ENCODE measurements at places on chromosomes 1 and 21.
A peak's percentile ranks its signal among the peaks of the same experiment; 100 is the strongest.

- H3K27me3 ChIP-seq: no peaks in the 10 kb centered on the region
- peaks cover 32% of the 10 kb centered on the region for H3K36me3 ChIP-seq
- no peak overlapping the region for H3K27ac ChIP-seq
- H3K4me1 ChIP-seq: no peaks in the 10 kb centered on the region
- no peak overlapping the region for H3K4me3 ChIP-seq
- DNase-seq: no peak
These were observed 29.4 kb upstream of the MX1 start for GRCh38 chr21:41396558-41397075.

GRCh38 chr1:46068525-46068924, 63.9 kb downstream of the PIK3R3 start:
- H3K27ac ChIP-seq: no peak overlapping the region
- peaks cover 10% of the 10 kb centered on the region for H3K4me1 ChIP-seq
- H3K4me3 ChIP-seq: no peak overlapping the region
- no peak for DNase-seq
- H3K36me3 ChIP-seq: no peaks in the 10 kb centered on the region

DNA sequence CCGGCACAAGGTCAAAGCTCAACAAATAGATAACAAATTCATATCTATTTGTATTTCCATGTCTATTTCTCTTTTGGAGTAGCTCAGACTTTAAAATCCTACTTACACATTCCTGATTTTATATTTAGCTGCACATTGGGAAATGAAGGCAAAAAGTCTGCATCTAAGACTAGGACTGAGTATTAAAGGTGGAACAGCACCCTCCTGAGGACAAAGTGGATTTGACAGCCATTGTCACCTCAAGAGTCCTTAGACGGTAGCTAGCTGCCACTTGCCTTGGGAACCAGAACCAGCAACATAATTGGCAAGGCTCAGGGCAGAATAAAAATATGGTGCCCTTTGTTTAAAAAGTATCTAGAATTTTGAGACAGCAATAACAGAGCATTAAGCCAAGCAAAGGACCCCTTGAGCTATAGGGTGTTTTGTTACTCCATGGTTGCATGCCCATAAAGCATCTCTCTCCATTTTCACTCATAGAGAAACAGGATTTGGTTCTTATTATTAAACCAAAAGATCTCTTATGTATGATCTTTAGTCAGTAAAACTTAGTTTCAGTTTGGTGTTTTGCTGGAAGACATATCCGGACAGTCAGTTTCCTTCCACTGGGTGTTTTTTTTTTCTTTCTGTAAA, 30.0 kb upstream of the SGIP1 start:
- H3K4me1 ChIP-seq: no peaks in the 10 kb centered on the region
- H3K4me3 ChIP-seq: no peak overlapping the region
- peak; percentile 49 for DNase-seq
- no peaks in the 10 kb centered on the region for H3K36me3 ChIP-seq
- H3K27me3 ChIP-seq: peaks cover 14% of the 10 kb centered on the region

DNA sequence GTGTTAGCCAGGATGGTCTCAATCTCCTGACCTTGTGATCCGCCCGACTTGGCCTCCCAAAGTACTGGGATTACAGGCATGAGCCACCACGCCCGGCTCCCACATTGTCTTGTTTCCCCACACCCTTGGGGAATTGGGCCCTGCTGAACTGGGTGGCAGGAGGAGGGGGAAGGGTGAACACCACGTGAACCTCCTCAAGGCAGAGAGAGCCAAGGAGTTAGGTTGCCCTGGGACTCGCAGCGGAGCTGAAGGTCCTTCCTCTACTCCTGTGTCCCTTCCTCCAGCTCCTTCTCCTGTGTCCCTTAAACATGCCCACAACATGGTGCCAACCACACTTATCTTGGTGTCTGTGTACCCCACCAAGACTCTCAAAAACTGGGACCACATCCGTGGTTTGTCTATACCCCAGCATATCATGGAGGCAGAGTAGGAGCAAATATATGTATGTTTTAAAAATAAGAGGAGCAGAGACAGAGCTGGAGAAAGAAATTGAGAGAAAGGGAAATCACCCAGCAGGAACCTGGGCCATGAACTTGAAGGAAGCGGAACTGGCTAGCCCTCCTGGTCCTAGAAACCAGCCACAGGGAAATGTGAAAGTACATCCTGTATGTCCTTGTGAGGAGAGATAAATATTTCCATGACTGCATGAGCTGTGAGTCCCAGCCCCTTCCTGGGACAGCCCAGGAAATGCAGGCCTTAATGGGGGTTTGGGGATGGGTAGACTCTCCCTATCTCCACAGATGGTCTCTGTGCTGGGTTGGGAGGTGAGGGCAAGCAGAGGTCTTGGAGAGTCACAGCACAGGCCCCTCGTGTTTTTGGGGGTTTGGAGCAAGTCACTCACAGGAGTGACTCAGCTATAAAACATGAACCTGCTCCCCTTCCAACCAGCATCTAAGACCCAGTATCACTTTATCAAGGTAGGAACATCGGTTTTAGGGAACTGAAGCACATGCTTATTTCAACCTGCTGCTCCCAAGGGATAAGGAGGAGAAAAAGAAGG, 9.4 kb upstream of the TAL1 start:
- H3K27me3 ChIP-seq: peaks cover 12% of the 10 kb centered on the region
- no peak overlapping the region for H3K27ac ChIP-seq
- H3K4me3 ChIP-seq: no peak overlapping the region

DNA sequence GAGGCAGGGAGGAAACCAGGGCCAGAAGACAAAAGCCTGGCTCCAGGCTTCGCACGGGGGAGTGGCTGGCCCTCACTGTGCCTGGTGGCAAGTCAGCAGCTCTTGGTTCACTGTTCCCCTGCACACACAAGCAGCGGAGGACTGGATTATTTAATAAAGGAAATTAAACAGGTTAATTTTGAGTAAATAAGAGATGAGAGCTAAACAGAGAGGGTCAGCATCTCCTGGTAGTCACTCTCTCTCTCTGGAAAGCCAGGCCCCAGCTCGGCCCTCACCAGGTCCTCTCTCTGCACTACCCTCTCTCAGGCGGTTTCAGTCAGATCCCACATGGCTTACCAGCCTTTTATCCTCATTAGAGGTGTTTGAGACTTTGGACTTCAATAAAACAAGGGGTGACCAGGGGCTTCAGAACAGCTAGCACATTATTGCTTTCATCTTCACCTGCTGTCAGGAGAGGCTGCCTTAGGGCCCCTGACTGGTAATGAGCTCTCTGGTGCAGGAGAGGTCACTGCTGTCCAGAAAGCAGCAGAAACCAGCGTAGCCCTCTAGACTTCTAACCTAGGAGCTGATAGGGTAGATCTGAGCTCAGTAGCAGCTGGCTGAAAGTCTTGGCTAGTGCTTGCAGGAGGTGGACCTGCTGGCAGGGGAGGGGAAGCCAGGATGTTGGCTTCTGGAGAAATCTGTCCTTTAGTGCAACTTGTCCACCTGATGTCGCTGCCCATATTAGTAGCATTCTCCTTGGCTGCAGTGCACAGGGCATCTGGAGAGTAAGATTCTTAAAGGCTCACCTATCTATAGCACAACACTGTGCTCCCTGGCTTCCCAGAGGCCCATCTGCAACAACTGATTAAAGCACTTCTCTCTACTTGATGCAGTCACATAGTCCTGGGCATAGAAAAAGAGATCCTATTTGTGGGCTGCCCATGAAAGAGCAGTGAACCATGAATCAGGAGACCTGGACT, 45.9 kb downstream of the SYT6 start:
- no peak overlapping the region for H3K27ac ChIP-seq
- no peak overlapping the region for H3K4me3 ChIP-seq
- no peak for DNase-seq

GRCh38 chr1:147509786-147510395, 31.4 kb upstream of the BCL9 start:
- H3K27me3 ChIP-seq: no peaks in the 10 kb centered on the region
- no peaks in the 10 kb centered on the region for H3K36me3 ChIP-seq
- no peak overlapping the region for H3K4me3 ChIP-seq

- no peaks in the 10 kb centered on the region for H3K4me1 ChIP-seq
- H3K27me3 ChIP-seq: no peaks in the 10 kb centered on the region
- no peak overlapping the region for H3K4me3 ChIP-seq
- DNase-seq: no peak
- H3K27ac ChIP-seq: no peak overlapping the region
These were observed 12.3 kb upstream of the GOLT1A start for GRCh38 chr1:204225841-204226735.

- H3K4me3 ChIP-seq: no peak overlapping the region
- H3K36me3 ChIP-seq: peaks cover under 1% of the 10 kb centered on the region
- DNase-seq: no peak
- peaks cover 2% of the 10 kb centered on the region for H3K27me3 ChIP-seq
- no peaks in the 10 kb centered on the region for H3K4me1 ChIP-seq
These were observed 38.9 kb upstream of the IVNS1ABP start for GRCh38 chr1:185355947-185356346.

GRCh38 chr1:158735848-158736247, 15.3 kb upstream of the OR6K3 start:
- peaks cover 11% of the 10 kb centered on the region for H3K27me3 ChIP-seq
- no peak overlapping the region for H3K4me3 ChIP-seq
- H3K27ac ChIP-seq: no peak overlapping the region
- DNase-seq: no peak

DNA sequence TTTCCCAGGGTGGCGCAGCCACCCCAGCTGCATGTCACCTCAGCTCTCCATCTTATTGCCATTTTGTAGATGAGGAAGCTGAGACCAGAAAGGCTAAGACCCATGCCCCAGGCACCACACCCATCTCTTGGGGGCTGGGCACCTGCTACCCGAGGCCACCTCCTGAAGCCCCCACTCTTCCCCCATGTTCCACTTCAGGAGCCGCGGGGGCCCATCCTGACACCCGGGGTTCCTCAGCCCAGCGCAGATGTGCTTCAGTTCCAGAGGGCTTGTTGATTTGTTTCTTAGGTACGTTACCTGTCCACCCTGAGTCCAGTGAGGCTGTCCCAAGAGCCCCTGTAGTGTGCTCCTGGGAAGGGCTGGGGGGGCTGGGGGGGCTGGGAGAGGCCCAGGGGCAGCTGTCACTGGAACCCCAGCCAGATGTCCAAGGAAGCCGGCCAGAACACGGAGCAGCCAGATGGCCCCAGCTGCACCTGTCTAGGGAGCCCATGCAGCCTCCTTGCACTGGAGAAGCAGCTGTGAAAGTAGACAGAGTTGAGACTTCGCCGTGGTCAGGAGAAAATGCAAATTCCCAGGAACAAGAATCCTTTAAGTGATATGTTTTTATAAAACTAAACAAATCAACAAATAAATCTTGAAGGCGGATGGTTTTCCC, 17.1 kb upstream of the CCDC27 start:
- H3K4me3 ChIP-seq: no peak overlapping the region
- H3K36me3 ChIP-seq: peaks cover 6% of the 10 kb centered on the region
- H3K27ac ChIP-seq: no peak overlapping the region
- peaks cover 4% of the 10 kb centered on the region for H3K27me3 ChIP-seq

DNA sequence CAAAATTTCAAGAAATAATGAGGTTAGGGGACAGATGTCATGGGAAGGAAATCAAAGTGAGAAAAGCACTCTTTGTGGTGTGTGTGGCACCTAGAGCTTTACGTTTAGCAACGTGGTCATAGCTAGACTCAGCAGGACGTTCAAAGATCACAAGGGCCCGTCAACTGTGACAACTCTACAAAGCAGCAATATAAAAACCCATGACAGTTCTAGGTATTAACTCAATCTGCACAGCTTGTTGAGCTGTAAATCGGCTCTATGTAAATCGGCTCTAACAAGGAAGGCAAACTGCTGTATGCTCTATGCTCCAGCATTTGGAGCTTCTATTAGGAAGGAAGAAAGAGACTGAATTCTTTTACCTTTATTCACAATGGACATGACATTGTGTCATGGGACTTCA, 64.8 kb downstream of the TP53BP2 start:
- no peak for DNase-seq
- H3K36me3 ChIP-seq: peaks cover 39% of the 10 kb centered on the region
- H3K27ac ChIP-seq: peak overlapping the region; percentile 4
- no peak overlapping the region for H3K4me3 ChIP-seq

- no peak overlapping the region for H3K4me3 ChIP-seq
- no peaks in the 10 kb centered on the region for H3K27me3 ChIP-seq
- no peak overlapping the region for H3K27ac ChIP-seq
- no peak for DNase-seq
- no peaks in the 10 kb centered on the region for H3K4me1 ChIP-seq
- peaks cover 17% of the 10 kb centered on the region for H3K36me3 ChIP-seq
These were observed 589.7 kb downstream of the SMYD3 start for GRCh38 chr1:245917403-245917802.

DNA sequence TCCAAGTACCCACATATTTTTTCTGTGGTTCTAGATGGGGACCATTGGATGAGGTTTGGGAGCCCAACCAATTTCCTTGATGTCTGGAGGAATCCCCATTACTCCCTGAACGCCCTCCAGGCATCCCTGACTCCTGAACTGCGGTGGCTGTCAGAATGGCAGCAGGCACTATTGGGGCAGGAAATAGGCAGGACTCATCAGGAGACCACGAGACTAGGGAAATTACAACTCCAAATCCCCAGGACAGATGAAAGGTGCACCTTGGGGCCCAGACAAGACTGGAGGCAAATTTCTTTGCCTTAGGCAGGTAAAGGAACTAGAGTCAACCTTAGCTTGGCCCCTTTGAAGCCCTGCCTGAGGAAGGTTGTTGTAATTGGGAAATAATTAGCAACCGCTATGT, 1.1 kb downstream of the CGN start:
- H3K36me3 ChIP-seq: no peaks in the 10 kb centered on the region
- no peak for DNase-seq
- no peak overlapping the region for H3K4me3 ChIP-seq
- H3K27ac ChIP-seq: no peak overlapping the region
- H3K27me3 ChIP-seq: no peaks in the 10 kb centered on the region
- H3K4me1 ChIP-seq: peaks cover 20% of the 10 kb centered on the region

- DNase-seq: no peak
- H3K36me3 ChIP-seq: peaks cover 3% of the 10 kb centered on the region
- peaks cover 6% of the 10 kb centered on the region for H3K4me1 ChIP-seq
- no peak overlapping the region for H3K4me3 ChIP-seq
- peaks cover 29% of the 10 kb centered on the region for H3K27me3 ChIP-seq
These were observed 2.6 kb downstream of the LRRC7 start for GRCh38 chr1:69570356-69570755.

DNA sequence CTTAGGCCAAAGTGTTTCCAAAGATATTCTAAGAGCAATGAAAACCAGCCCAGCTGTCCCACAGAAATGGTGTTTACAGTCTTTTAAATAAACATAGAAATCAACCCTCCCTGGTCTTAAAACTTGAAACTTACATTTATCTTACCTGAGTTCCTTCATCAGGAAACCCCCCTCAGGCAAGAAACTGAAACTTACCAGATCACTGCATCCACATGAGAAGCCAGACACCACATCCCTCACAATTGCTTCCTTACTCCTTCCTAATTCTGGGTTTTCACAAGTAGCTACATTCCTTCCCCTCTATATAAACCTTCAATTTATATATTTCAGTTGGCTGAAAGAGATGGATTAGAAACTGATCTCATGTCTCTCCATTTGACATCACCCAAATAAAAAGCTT, 563.0 kb upstream of the CHRM3 start:
- H3K36me3 ChIP-seq: no peaks in the 10 kb centered on the region
- H3K4me3 ChIP-seq: no peak overlapping the region
- DNase-seq: no peak
- no peak overlapping the region for H3K27ac ChIP-seq
- H3K27me3 ChIP-seq: no peaks in the 10 kb centered on the region

- H3K4me1 ChIP-seq: no peaks in the 10 kb centered on the region
- H3K27ac ChIP-seq: no peak overlapping the region
- no peaks in the 10 kb centered on the region for H3K27me3 ChIP-seq
- DNase-seq: no peak
- no peak overlapping the region for H3K4me3 ChIP-seq
- peaks cover 8% of the 10 kb centered on the region for H3K36me3 ChIP-seq
These were observed 21.8 kb downstream of the TMEM201 start for GRCh38 chr1:9610548-9610947.

Data from activated CD4-positive, alpha-beta memory T cell treated with anti-CD3 and anti-CD28 coated beads for 36 hours (primary cell).